SW480 (cell line): ENCODE measurements at places on chromosomes 1 and 21.

DNA sequence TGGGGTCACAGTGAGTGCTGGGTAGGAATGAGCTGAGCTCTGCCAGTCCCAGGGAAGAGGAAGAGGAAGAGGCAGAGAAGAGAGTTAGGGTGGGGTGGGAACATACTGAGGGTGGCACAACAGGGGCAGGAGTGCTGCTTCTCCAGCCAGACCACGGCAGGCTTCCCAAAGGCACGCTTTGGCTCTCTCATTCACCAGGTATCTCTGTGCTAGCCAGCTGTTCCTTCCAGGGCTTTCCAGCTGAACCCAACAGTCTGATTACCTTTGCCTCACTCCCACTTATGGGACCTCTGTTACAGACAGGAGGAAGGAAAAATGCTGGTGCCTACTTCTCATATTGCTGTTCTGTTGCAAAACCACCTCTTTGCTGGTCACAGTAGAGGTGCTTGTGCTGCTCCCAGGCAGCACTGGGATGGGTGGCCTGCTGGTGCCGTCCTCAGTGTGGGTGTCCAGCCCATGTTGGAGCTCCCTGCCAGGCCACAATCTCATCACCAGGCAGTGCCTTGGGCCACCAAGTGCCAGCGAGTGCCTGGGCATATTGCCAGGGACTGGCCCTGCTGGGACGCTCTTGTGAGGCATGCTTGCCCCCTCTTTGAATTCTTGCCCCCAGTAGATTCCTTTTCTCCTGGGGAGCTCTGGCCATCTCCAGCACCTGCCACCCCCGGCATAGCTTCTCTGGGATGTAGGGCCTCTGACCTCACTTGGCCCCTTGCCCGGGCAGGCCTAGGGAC, 2.1 kb downstream of the ADORA1 start:
- DNase-seq: no peak

- no peak for DNase-seq
Measured at GRCh38 chr21:34227386-34227852, 136.4 kb upstream of the KCNE2 start.

DNA sequence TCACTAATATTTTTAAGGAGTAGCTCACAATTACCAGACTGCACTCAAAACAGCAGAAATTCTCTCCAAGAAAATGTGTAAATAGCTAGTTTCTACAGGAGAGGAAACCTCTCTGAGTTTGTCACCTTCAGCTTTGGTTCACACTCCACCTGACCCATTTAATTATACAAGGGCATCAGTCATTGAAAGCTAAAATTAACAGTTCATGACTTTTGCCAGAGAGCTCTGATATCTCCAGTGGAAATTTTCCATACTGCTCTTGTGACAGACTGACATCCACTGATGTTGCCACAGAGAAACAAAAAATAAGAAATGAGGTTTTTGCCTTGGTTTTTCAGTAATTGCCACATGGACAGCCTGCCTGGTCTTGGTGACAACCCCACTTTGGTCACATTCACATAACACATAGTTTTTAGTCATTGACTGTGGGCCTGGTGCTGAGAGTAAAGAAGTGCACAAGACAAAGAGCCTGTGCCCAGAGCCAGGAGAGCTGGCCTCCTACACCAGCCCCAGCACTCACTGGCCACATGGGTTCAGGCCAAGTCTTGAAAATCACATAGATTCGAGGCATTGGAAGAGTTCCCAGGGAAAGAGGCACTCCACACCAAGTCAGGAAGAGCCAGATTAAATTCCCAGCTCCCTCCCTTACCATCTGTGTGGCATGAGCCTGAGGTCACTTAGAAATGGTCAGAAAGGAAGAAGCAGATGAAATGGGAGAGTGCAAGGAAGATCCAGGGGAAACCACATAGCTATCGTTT, 13.8 kb upstream of the SIM2 start:
- DNase-seq: no peak

- DNase-seq: no peak
Measured at GRCh38 chr1:42003433-42003832, 84.7 kb upstream of the HIVEP3 start.

- peak; percentile 24 for DNase-seq
Measured at GRCh38 chr1:92482665-92483609, 3.8 kb downstream of the GFI1 start.
